ENCODE measurements at places on chromosomes 2 and 18.

DNA sequence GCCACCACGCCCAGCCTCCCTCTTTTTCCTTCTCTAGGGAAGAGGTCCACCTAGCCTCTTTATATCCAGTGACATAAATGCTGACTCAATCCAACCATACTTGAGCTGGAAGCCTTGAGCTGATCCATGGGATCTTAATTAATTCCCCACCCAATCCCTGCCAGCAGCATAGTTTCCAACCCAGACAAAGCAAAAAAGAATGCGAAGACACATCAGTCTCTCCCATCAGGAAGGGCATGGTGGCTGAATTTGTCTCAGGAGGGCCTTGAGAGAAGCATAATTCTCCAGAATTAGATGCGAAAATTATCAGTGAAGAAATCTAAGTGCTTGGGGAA lies 22.5 kb downstream of the CASP10 start:
- no peak for DNase-seq

DNA sequence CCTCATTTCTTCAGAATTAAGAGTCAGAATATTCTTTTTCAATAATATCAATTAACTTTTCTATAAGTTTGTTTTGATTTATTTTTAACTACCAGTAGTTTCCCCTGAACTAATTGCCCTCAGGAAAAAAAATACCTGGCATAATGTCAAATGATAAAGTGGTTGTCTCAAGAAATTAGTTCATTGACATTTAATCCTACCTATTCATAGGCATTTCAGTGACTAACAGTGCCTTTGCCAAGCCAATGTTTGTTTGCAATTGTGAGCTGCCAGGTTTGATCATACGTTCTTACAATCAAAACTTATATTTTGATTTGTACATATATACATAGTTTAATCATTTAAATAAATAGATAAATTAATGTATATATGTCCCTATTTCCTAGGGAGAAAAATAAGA lies 267.3 kb upstream of the MC4R start:
- DNase-seq: no peak

DNA sequence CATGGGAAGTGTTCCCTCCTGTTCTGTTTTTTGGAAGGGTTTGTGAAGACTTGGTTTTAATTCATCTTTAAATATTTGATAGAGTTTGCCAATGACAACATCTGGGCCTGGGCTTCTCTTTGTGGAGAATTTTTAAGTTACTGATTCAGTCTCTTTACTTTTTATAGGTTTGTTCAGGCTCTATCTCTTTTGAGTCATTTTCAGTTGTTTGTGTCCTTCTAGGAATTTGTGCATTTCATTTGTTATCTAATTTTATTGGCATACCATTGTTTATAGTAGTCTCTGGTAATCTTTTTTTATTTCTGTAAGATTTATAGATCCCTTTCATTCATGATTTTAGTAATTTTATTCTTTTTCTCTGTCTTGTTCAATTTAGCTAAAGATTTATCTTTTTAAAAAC lies 14.6 kb downstream of the SCLY start:
- DNase-seq: no peak

GRCh38 chr2:11118761-11119160 lies 36.5 kb upstream of the SLC66A3 start:
- no peak for DNase-seq

GRCh38 chr18:24446453-24446852 lies 14.0 kb upstream of the HRH4 start:
- DNase-seq: no peak

DNA sequence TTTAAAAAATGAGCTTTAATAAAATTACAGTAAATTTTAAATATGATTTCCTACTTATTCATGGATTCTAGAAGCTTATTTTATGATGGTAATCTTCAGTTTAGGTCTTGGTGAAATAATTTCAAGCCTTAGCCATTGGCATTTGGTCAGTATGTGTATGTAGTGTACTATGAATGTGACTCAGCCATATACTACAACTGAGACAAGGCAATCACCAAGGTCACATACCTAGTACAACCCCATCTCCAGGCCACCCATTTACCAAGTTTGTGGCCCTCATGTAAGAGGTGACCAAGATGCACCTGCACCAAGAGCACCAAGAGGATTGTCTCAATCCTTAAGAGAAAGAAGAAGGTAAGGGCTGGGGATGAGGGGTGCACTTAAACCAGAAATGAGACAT lies 54.8 kb upstream of the FRZB start:
- no peak for DNase-seq

- no peak for DNase-seq
These were observed 3.1 kb upstream of the SPAST start for GRCh38 chr2:32060266-32060665.

DNA sequence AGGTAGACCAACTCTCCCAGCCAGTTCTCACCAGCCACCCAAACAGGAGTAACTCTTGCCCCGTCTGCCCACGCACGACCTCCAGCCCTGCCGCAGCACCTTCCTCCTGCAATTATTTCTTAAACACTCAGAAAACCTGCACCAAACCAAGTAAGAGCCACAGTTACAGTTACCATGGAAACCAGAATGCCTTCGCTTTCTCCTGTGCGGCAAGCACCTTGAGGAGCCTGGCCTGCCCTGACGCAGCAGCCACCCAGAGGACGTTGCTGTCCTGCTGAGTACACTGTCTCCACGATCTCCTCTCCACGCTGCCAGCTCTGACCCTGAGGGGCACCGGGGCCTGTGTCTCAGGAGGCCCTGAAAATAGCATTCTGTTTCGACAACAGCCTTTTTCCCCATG lies 94.3 kb upstream of the SMIM21 start:
- no peak for DNase-seq

- DNase-seq: no peak
These were observed 57.1 kb upstream of the KLHL29 start for GRCh38 chr2:23327887-23328286.

GRCh38 chr2:96409081-96409819 lies 73.7 kb downstream of the NCAPH start:
- no peak for DNase-seq

- peak; percentile 96 for DNase-seq
These were observed at the start of gene PSME4 for GRCh38 chr2:53970724-53971602. Gene PSME4, minus strand, starts transcription at chr2:53970993. Its CDS starts 209 bp downstream, at chr2:53970784.

DNA sequence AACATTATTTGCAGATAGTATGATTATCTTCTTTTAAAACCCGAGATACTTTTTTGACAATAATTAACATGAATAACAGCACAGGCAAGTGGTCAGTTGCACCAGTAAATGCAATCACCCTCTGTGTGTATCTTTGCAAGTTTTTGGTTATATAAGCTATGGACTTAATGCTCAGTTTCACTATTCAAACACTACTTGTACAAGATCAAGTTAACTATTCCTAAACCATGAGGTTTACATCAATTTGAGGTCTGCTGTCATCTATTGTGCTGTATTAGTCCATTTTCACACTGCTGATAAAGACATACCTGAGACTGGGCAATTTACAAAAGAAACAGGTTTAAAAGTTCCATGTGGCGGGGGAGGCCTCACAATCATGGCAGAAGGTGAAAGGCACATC lies 323.2 kb downstream of the NR4A2 start:
- DNase-seq: no peak

DNA sequence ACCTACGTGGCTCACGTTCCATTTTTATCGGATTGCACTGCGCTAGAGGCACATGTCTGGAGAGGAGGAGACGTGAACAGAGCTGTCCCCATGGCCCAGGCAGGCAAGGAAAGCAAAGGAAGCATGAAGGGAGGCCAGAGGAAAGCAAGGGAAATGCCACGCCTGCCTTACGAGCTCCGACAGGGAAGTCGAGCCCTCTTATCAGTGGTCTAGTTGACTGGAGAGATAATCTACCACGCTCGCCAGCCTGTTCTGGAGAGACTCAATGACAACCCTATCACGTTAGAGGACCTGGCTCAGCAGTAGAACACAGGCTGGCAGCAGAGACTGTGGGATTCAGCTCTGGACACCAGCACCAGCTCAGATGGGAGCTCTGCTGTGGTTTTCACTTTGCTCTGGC lies 202.6 kb upstream of the ID2 start:
- DNase-seq: peak; percentile 44

- no peak for DNase-seq
These were observed 151.6 kb downstream of the RTN4 start for GRCh38 chr2:54898456-54899226.

DNA sequence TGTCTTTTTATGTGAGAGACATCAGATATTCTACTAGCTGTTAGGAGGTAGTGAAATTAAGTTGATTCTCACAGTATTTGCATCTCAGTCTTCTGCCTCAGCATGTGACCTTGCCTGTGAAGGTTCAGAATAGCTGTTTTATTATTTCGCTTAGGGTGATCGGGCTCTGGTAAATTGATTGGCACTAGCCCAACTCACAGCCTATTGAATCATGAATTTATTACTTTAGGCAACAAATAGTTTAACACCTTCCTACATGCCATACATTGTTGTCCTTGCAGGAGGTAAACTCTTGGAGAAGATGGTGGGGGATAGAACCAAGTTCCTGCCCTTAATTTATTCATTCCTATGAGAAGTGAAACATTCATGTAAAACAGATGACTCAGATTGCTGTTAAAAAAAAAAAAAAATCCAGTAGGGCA lies 101.9 kb downstream of the GPD2 start:
- no peak for DNase-seq

GRCh38 chr2:47073641-47074040 lies 81.5 kb downstream of the STPG4 start:
- DNase-seq: peak; percentile 33

DNA sequence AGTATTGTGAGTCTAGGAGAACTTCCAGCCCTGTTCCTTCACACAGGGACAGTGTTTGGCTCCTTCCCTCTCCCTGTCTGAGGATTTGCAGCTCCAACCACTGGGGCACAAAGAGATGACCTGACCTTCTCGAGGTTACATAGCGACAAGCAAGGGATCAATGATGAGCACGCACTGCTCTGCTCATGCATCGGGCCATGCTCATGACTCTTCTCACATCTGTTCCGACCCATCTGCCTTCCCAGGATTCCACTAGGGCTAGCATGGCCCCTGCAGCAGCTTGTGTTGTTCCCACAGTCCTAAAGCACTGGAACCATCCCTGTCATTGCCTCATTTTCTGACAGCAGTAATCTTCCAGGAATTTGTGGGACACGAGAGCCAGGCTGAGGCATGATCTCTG lies 78.8 kb upstream of the ARHGAP28 start:
- DNase-seq: no peak

DNA sequence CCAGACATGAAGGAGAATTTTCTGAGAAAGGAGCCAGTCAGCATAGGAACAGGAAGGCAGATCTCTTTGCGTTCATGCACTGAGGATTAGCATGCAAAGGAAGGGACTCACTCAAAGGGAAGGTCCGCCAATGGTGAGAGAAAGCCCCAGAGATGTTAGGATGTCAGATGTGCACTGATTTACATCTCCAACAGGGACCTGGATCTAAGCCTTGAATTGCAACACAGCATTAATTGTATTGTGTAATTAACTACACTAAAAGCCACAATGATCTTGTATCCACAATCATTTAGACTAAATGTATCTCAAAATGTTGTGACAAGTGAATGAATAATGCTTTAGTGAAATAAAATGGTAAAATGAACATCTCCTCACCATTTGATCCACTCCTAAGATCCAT lies 4.2 kb downstream of the SERPINB5 start:
- DNase-seq: no peak

GRCh38 chr2:238997137-238997390 lies 149.2 kb downstream of the TWIST2 start:
- no peak for DNase-seq

GRCh38 chr18:13809531-13810255 lies 14.3 kb upstream of the MC5R start:
- DNase-seq: no peak

- peak; percentile 66 for DNase-seq
These were observed 103.2 kb upstream of the SMIM21 start for GRCh38 chr18:75530566-75531211.

DNA sequence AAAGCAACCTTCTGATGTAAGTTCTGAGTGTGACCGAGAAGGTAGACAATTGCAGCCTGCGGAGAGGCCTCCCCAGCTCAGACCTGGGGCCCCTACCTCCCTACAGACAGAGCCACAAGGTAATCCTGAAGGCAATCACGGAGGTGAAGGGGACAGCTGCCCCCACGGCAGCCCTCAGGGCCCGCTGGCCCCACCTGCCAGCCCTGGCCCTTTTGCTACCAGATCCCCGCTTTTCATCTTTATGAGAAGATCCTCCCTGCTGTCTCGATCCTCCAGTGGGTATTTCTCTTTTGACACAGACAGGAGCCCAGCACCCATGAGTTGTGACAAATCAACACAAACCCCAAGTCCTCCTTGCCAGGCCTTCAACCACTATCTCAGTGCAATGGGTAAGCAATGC lies 3.0 kb downstream of the BCL2L11 start:
- DNase-seq: no peak

- no peak for DNase-seq
These were observed 202.0 kb upstream of the LRRTM1 start for GRCh38 chr2:80506563-80506962.

DNA sequence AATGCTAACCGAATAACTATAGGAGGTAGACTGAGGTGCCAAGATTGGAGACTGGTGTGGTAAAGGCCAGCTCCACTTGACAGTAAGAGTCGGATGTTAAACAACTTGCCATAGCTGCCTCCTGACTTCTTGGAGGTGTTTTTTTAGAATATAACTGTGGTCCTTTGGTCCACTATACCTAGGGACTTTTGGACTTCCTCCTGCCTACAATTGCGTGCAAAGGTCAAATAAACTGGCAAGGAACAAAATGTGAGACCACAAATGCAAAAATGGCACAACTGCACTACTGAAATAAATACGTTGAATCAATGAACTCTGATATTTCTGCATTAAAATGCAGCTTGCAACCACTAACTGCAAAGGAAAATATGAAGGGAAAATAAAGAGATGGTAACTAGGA lies 338.6 kb downstream of the NRXN1 start:
- no peak for DNase-seq

GRCh38 chr18:64264171-64264570 lies 115.3 kb upstream of the LINC00305 start:
- no peak for DNase-seq

GRCh38 chr2:175039031-175039430 lies 33.9 kb upstream of the CHN1 start:
- no peak for DNase-seq

DNA sequence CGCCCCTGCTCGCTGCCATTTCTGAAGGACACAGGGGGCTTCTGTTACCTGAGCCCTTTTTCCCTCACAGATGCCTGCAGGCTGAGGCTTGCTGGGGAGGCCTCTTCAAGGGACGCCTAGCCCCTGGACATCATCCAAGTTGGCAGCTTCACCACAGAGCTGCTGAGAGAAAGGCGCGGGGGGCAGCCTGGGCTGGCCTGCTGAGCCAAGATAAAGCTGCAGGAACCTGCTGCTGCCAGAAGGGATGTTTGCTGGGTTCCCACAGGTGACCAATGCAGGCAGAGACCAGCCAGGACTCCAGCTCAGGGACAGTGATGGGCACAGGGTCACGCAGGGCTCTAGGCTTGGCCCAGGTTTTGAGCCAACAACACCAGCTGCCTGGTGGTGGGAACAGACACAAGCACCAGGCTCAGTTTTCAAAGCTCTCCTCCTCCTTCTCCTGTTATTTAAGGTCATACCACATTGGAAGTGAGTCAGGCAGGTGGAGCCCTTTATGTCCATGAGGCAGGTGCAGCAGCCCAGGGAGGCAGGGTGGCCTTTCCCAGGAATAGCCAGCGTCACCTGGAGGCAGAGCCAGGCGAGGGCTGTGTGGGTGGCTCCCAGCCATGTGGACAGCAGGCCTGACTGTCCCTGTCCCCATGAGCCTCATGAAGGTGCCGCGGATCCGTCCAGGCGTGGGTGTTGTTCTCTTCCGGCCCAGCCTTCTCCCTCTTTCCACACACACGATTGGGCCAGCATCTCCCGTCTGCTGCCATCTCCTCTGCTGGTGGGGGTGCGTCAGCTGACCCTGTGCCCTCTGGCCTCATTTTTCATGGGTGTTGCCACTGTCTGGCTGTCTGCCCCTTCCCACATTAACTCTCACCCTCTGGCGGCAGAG lies 515.5 kb upstream of the MYT1L start:
- peak; percentile 62 for DNase-seq
